Vagina (tissue), 2 donors: ENCODE measurements at places on chromosomes 4 and X.

DNA sequence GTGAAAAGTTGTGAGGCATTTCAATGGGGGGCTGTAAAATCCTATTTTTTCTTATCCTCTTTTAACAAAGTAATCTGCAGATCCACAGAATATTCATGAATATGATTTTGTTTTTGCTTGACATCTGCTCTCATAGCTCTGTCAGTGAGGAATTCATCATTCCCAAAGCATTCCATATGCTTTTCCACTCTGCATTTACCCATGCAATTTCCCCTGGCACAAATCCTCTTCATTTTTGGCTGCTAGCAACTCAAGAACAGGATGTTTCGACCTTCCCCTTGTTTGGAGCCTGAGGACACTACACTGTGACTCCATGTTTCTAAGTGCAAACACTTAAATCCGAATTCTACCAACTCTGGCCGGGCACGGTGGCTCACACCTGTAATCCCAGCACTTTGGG, 48.5 kb downstream of the KLHL15 start:
- no peak for DNase-seq

GRCh38 chr4:74539044-74539790, 94.3 kb downstream of the AREG start:
- no peak for DNase-seq

- DNase-seq: no peak
Observed at GRCh38 chr4:40572692-40573310, 56.9 kb downstream of the RBM47 start.

DNA sequence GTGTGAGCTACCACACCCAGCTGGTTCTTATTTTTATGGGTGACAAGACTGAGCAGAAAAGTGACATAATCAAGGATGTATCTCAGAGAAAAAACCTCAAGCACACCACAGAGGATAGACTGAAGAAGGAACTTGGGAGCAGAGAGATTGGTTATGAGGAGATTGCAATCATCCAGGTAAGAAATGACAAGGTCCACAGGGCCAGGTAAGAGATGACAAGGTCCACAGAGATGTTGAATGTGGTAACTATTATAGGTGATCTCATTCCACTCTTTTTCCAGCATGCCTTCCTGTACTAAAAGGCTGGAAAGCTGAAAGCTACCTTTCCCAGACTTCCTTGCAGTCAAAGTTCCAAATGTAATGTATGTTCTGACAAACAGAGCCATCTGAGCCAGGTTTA, 15.9 kb upstream of the RBM47 start:
- DNase-seq: no peak

GRCh38 chr4:104983615-104984179, 163.0 kb upstream of the TET2 start:
- no peak for DNase-seq
